RPMI8226 (cell line): ENCODE measurements at places on chromosomes 16 and 17.
A peak's percentile ranks its signal among the peaks of the same experiment; 100 is the strongest.

DNA sequence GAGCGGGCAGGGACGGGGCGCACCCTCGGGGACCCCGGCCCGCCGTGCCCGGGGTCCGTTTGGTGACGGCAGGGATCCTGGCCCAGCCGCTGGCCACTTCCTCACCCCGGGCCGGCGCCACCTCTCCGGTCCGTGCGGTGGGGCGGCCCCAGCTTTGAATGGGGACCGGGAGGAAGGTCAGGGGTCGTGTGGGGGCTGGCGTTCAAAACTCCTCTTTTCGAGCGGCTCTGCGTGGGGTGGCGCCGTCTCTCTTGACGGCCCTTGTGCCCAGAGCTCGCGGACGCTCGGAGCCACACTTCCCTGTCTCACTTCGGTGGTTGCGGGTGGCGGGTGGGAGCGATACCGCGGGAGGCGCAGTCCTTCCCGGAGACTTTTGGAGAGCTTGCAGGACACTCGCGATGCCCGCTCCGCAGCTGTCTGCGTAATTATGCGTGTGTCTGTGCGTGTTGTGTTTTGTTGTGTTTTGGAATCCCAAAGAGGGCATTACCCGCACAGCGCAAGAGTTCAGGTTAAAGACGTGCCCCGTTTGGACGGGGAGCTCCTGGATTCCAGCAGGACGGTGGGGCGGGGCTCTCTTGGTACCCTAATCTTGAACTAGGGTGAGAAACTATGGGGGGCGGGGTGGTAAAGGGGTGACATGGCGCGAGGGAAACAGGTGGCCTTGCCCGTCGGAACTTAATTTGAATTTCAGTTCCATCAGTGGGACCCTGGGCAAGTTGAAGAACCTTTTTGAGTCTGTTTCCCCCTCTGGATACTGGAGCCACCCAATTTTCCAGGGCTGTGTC, 637 bp downstream of the PLCG2 start:
- peak; percentile 55 for DNase-seq

- DNase-seq, result no peak
Observed at GRCh38 chr16:51708861-51709260, 557.8 kb upstream of the SALL1 start.

DNA sequence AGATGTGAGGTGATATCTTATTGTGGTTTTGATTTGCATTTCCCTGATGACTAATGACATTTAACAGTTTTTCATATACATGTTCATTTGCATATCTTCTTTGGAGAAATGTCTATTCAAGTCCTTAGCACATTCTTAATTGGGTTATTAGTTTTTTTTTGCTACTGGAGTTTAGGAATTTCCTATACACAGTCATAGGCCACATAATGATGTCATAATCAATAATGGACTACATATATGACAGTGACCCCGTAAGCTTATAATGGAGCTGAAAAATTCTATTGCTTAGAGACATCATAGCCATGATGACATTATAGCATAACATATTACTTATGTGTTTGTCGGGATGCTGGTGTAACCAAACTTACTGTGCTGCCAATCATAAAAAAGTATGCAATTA, 83.7 kb downstream of the ABCA8 start:
- DNase-seq, result no peak

- no peak for DNase-seq
Observed at GRCh38 chr17:11922638-11923037, 74.6 kb downstream of the ZNF18 start.

GRCh38 chr17:35160354-35161201, 13.0 kb downstream of the UNC45B start:
- no peak for DNase-seq

DNA sequence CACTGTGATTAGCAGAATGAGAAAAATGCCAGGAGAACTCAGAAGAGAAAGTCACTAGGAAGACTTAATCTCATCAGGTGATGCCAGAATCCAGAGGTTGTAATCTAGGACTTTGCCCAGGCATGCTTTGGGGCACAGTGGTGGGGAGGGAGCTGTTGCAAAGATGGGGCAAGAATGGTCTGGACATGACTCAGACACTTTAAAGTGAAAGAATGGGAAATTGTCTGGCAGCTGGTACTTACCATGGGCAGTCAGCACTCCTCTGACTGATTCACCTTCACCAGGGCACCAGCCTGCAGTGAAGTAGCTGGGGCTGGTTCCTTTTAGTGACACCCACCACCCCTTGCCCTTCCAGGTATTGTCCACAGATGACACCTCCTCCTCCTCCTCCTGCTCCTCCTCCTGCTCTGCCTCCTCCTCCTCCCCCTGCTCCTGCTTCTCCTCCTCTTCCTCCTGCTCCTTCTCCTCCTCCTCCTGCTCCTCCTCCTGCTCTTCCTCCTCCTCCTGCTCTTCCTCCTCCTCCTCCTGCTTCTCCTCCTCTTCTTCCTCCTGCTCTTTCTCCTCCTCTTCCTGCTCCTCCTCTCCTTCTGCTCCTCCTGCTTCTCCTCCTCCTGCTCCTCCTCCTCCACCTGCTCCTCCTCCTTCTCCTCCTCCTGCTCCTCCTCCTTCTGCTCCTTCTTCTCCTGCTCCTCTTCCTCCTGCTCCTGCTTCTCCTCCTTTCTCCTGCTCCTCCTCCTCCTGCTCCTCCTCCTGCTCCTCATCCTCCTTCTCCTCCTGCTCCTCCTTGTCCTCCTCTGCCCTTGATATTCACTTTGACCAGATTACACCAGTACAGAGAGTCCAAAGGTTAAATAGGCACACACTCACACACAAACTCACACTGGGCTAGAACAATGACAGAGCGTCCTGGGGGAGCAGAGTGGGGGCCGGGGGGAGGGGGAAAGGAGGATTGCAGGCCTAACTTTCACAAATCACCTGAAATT, at the start of gene CHD9NB:
Gene CHD9NB, minus strand, starts transcription at position 379 of the 983 bp plus-strand sequence. CDS start 8,739 bp downstream, outside the sequence.
- DNase-seq, result peak; percentile 62

DNA sequence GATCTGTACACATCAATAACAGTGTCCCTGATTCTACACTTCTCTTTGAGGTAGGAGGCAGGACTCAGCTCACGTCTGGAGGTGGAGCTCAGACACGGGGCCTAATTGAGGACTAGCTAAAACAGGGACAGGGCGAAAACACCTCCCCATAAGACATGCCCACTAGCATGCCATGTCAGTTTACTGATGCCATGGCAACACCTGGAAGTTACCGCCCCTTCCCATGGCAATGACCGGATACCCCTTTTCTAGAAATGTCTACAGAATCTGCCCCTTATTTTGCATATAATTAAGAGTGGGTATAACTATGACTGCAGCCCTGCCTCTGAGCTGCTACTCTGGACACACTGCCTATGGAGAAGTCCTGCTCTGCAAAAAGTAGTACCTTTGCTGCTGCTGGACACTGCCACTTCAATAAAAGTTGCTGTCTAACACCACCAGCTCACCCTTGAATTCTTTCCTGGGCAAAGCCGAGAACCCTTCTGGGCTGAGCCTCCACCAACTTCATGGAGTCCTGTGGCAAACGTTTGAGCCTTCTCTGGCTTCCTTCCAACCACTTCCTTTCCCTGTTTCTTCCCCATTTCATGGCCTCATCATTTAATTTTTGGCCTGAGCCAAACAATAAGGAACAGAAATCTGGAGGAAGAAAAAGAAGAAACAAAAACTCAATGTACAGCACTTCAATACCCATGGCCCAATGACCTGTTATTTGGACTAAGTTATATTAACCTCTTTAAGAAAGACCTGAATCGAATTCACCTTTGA, 21.0 kb downstream of the PHB1 start:
- DNase-seq, result no peak

DNA sequence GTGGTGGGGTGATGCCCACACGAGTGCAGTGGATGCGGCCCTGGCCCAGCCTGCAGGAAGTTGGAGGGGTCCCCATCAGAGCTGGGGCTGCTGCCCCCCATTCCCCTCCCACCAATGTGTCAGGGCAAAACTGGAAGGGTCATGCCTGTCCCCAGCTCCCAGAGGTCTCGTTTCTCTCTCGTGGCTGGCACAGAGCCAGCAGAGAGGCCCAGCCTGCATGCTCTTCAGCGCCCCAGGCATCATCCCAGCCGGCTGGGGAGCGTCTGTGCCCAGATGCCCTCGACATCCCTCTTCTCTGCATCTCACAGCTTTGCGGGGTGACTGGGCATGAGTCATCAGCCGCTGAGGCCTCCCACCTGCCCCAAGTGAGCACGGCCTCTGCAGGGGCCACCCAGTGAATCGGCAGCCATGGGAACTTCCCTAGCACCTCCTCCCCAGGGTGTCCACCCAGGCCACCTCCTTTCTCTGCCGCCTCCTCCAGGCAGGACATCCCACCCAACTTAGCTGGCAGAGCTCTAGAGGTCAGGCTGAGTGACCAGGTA, 9.8 kb upstream of the CSNK1D start:
- DNase-seq, result peak; percentile 91

DNA sequence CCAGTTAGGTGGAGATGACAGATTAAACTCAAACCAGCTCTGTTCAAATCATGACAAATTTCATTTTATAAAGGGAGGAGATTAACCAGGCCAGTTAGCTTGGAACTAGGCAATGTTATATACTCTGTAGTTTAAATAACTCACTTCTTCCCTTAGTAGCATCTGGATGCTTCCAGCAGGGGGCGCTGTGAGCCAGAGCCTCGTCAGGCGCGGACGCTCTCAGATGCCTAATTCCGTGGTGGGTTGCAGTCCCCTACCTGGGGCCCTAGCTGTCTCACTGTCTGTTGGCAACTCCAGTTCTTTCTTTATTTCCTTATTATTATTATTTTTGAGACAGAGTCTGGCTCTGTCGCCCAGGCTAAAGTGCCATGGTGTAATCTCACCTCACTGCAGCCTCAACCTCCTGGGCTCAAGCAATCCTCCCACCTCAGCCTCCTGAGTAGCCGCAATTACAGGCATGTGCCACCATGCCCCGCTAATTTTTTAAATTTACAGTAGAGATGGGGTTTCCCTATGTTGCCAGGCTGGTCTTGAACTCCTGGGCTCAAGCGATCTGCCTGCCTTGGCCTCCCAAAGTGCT, 17.3 kb upstream of the WFDC1 start:
- peak; percentile 53 for DNase-seq

DNA sequence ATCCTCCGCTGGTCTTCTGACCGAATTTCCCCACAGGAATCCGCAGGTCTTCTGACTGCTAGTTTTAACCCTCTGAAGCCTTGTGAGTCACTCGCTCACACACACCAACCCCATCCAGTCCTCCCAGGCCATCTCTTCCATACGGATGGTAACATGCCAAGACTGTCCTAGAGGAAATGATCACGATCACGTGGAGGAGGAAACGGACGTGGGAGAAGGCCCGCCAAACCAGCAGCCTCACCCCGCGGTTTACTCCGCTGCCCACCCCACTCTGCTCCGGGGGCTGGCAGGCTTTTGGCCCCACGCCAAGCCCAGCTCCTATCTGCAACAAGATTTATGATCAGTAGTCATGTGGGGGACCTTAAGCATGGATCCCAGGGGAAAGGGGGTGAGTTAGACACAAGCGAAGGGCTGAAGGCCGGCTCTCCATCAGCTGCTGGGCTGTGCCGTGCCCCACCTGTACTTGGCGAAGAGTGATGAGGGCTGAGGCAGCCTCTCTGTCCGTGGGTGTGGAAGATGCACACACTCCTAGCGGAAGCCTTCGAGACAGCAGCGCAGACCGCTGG, 1.5 kb upstream of the FAAP100 start:
- DNase-seq, result no peak

DNA sequence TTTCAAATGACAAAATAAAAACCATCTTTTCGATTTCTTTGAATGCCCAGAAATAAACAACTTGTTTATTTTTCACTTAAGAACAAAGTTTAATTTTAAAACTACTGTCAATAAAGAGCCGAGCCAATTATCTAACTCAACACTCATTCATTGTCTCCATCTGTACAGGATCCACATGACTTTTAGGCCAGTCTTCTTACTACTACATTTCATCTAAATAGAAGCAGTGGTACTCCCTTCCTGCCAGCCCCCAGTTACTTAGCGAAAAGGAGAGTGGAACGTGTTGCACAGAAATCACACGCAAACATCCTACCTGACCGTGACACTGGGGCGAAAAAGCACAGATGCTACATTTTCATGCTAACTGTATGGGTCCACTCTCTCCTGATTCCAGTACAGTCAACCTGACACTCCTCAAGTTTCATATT, 1.2 kb downstream of the GNA13 start:
- no peak for DNase-seq

GRCh38 chr17:10769840-10770239, 34.1 kb downstream of the TMEM238L start:
- DNase-seq, result no peak

GRCh38 chr16:79107301-79107700, 493.2 kb downstream of the MAF start:
- DNase-seq, result no peak

DNA sequence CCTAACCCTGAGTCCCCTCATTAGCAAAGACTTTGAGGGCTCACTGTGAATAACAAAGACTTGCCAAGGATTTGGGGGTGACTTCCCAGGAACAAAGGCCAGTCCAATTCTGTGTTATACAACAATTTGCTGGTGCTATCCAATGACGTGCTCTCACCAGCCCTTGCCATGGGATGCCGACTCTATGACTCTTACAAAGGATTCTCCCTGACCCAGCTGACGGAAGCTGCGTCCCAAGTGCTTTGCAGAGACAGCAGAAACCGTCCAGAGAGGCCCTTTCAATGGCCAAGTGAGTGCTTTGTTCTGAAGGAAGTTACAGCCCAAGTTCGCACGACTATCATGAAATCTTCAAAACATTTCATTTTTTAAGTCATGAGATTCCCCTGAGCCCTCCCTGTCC, 345.3 kb upstream of the TNRC6C start:
- DNase-seq, result no peak

DNA sequence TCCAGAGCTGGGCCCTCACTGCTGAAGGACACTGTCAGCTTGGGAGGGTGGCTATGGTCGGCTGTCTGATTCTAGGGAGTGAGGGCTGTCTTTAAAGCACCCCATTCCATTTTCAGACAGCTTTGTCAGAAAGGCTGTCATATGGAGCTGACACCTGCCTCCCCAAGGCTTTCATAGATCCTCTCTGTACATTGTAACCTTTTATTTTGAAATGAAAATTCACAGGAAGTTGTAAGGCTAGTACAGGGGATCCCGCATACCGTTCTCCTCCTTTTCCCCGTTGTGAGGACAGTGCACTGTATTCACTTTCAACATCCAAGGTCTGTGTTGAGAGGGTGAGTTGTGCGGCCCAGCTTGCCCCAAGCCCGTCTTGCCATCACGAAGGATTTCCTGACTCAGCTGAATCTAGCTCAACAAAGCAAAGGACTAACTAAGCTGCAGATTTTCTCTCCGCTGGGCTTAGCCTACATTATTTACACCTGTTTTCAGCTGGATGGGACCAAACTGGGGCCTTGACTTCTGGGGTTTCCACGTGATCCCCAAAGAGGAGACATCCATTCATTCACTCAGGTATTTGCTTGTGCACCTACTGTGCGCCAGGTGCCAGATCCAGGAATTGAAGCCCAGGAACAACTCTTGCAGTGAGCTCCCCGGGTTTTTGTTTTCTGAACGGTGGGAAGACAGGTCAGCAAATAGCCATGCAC, 5.2 kb upstream of the TMEM235 start:
- DNase-seq, result peak; percentile 20

DNA sequence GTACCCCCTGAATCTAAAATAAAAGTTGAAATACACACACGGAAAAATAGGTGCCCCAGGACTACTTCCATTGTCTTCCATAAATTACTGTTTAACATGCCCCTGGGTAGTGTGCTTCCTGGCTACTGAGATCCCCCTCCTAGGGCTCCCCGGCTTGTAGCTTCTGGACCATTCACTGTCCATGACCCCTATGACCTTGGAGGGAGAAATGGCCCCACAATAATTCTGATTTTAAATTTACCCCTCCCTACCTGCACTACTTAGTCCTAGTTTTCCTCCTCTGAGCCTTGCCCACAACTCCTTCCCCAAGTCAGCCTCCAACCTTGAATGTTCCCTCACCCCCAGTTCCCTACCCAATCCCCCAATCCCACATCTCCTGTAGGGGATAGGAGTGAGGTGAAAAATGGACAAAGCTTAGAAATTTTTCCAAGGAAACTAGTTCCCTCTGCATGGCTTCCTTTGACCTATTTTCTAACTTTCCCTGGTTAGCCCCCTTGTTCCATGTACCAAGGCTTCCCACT, 9.5 kb upstream of the MSL1 start:
- no peak for DNase-seq
